K562 (cell line): ENCODE measurements at places on chromosomes 12 and 14.

- DNase-seq, result no peak
These were observed 53.8 kb downstream of the CALM1 start for GRCh38 chr14:90450667-90451066.

GRCh38 chr14:103696466-103697071 is 18.7 kb downstream of the XRCC3 start:
- no peak for DNase-seq

GRCh38 chr12:95248604-95249360 is 31.2 kb downstream of the VEZT start:
- no peak for DNase-seq

- DNase-seq, result no peak
These were observed 111.9 kb upstream of the CPM start for GRCh38 chr12:69044887-69045286.
